Activated CD4-positive, alpha-beta T cell treated with anti-CD3 and anti-CD28 coated beads, Interleukin-2, amount 10 ng/mL, durations not matched to agents 7 days and 5 days (primary cell): ENCODE measurements at places on chromosomes 6 and 20. TPM values are rescaled to one million over a fixed set of nuclear protein-coding genes. Genes with fewer than 3 reads are reported as not detected.

The EPM2A gene
- 5.7 TPM for total RNA-seq

The DAAM2 gene
- not detected for total RNA-seq

The FAM217A gene
- not detected for total RNA-seq

The CLPSL1 gene
- total RNA-seq, result not detected

The IDH3B gene
- total RNA-seq, result 103 TPM

The PM20D2 gene
- total RNA-seq, result 17.4 TPM

The ZBTB12 gene
- total RNA-seq, result 1.8 TPM

The C6orf47 gene
- total RNA-seq, result 20.2 TPM

The IMPG1 gene
- total RNA-seq, result not detected

The PAQR8 gene
- total RNA-seq, result 22.8 TPM

The ATP9A gene
- 0.21 TPM for total RNA-seq

The CDH22 gene
- total RNA-seq, result not detected

The AGER gene
- total RNA-seq, result 47.1 TPM

The ADGRF5 gene
- not detected for total RNA-seq

The TBC1D32 gene
- total RNA-seq, result 12.4 TPM

The C6orf136 gene
- 23.9 TPM for total RNA-seq

The POLH gene
- total RNA-seq, result 80.3 TPM

The THBS2 gene
- not detected for total RNA-seq

The TUBB1 gene
- not detected for total RNA-seq

The ARFRP1 gene
- 52.7 TPM for total RNA-seq

The ABHD16B gene
- not detected for total RNA-seq

The EIF6 gene
- total RNA-seq, result 87.4 TPM

The CCDC167 gene
- total RNA-seq, result 60.9 TPM

The CBLN4 gene
- total RNA-seq, result not detected

The FAM50B gene
- total RNA-seq, result 12.7 TPM

The BTN1A1 gene
- total RNA-seq, result not detected

The SMIM26 gene
- 55.2 TPM for total RNA-seq

The PPP1R3G gene
- 0.04 TPM for total RNA-seq

The GNMT gene
- total RNA-seq, result 1.1 TPM

The NFATC2 gene
- 62.0 TPM for total RNA-seq

The PGBD1 gene
- 1.5 TPM for total RNA-seq

The PLA2G7 gene
- total RNA-seq, result not detected

The GLP1R gene
- total RNA-seq, result not detected

The RAET1L gene
- not detected for total RNA-seq

The MUCL3 gene
- not detected for total RNA-seq

The PLEKHG1 gene
- total RNA-seq, result 2.8 TPM

The CPNE5 gene
- total RNA-seq, result 1.00 TPM

The SLC44A4 gene
- not detected for total RNA-seq

The STMND1 gene
- total RNA-seq, result not detected

The OTOR gene
- not detected for total RNA-seq

The NKAPL gene
- total RNA-seq, result 0.12 TPM

The AVP gene
- not detected for total RNA-seq

The BMP7 gene
- not detected for total RNA-seq

The NKAIN4 gene
- total RNA-seq, result not detected

The BPIFB2 gene
- not detected for total RNA-seq

The MOCS1 gene
- 1.7 TPM for total RNA-seq

The RIPOR2 gene
- 287 TPM for total RNA-seq
